ENCODE measurements at places on chromosomes 16 and 17.

GRCh38 chr17:83186226-83186625, 106.8 kb downstream of the METRNL start:
- no peak for DNase-seq

GRCh38 chr16:2415085-2415484, 14.2 kb upstream of the CCNF start:
- DNase-seq: no peak

DNA sequence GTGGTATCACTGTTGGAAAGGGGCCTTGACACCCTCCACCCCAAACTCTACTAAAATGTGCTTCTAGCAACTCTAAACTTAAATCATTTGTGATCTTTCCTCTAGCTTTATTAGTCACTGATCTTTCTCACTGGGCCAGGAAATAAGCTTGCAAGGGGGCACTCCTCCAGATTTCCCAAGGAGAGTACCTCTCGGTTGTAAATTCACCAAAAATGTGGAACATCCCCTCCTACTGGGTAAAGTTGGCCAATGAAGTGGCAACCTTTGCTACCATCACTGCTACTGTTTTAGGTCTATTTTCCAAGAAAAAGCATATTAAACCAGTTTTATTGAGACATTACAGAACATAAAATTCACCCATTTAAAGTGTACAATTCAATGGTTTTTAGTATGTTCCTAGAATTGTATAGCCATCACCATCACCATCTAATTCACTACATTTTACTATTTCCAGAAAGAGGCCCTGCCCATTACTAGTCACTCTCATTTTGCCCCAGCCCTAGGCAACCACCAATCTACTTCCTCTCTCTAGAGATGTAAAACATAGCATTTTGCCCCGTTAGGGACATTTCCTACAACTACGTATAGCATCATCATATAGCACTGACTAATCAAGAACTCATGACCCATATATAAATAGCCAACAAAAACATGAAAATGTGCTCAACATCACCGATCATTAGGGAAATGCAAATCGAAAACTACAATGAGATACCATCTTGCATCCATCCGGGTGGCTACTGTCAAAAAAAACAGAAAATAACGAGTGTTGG, 44.6 kb upstream of the ADCY9 start:
- DNase-seq: no peak

DNA sequence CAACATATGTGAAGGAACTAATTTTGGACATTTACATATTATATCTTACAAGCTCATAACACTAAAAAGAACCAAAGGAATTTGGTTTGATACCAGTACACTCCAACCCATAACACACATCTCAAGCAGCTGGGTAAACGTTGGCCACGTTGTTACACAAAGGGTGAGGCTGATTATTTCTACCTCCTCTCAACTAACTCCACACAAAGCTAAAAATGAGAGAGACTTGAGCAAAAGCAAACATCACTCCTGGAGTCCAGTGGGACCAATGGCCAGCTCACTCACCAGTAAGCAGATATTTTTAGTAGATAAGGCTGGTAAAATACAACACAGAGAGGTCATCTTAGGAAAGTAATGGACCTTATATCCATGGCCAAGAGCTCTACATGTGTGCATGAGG, 207.6 kb downstream of the MRTFB start:
- DNase-seq: no peak

DNA sequence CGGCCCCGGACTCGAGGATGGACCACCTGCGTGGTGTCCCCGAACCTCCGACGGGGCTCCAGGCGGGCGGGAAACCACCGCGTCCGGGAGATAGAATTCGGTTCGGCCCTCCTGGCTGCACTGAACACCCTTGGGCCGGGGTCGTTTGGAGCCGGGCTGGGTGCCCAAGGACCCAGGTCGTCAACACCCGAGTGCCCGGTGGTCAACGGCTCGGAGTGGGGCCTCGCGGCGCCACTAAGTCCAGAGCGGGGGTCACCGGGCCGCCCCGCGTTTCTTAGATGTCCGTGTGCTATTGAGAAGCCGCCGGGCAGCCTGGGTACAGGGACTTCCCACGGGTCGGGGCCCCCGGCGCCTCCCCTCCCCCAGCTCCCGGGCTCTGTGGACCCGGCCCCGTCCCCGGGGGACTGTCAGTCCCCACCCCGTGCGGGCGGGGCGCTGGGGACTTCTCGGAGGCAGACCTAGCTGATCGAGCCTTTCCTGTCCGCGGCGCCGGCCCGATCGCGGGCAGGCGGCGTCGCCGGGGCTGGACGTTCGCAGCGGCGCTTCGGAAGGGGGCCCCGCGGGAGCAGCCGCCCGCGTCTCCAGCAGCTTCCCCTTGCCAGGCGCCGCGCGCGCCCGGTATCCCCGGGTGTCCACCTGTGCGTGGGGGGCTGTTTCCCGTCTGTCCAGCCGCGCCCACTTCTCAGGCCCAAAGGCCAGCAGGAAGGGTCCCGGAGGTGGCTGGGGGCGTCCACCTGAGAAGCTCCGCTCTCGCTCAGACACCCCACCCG, 655 bp upstream of the NPTX1 start:
- no peak for DNase-seq

All from activated T-helper 9 cell treated with anti-CD3 and anti-CD28 coated beads, Interleukin-2, amount 50 U/mL, for 16 hours (primary cell).